ENCODE measurements at places on chromosomes 7 and 10.

GRCh38 chr10:92574548-92575261, 812 bp upstream of the IDE start:
- DNase-seq: peak; percentile 27

GRCh38 chr10:46327685-46328084, 40.9 kb downstream of the ANTXRL start:
- no peak for DNase-seq

DNA sequence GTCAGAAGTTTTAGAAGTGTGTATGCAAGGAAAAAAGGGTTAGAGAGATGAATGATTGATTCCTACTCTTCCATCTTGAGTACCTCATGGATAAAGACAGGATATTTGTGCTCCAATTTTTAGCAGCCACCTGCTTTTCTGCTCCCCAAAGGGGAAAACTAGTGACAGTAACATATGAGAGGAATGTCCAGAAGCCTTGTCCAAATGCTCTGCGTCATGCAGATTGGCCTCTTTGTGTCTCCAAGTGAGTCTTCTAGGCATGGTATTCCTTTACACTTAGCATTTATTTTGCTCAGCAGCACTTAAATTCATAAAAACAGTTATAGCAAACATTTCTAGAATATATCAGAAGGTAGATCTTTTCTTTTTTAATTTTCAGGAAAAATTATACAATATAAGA, 306.8 kb downstream of the CNTNAP2 start:
- no peak for DNase-seq

GRCh38 chr10:77240706-77241349, 396.8 kb downstream of the KCNMA1 start:
- no peak for DNase-seq

DNA sequence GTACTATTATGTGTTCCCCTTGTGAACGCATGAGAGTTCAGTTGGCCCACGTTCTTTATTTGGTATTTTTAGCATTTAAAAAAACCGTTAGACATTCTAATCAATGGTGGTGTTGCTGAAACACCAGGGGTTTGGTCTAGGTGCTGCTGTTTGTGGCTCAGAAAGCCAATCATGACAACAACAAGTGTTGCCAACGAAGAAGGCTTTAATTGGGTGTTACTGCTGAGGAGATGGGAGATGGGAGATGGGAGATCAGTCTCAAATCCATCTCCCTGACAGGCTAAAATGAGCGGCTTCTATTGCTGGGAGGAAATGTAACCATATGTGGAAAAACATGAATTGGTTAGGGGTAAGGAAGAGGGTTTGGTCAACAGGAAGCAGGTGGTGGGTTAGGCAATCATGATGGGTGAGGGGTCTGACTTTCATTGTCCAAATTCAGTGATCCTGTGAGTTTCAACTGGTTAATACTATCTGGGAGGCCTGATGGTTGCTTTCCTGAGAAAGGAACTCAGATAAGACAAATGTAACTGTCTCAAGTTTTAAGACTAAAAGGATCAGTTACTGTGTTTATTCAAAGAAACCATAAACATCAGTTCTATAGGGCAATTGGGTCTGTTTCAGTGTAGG, 4.6 kb upstream of the ZNF425 start:
- no peak for DNase-seq

- no peak for DNase-seq
Observed at GRCh38 chr7:155394413-155394812, 63.5 kb upstream of the EN2 start.

DNA sequence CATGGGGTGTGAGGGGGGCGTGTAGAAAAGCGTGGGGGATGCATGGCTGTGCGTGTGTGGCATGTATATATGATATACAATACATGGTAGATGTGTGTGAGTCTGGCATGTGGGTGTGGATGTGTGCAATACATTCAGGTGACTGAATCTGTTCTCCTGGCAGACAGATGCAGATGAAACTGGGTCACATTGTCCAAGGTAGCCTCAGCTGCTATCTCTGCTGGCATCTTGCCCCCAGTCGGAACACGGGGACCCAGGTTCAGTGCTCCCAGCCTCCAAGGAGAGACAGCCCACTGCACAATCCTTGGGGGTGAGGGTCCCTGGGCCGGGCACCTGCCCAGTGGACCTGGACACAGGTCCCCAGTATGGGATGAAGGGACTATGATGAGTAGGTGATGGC, 12.4 kb upstream of the SRRM3 start:
- DNase-seq: no peak

DNA sequence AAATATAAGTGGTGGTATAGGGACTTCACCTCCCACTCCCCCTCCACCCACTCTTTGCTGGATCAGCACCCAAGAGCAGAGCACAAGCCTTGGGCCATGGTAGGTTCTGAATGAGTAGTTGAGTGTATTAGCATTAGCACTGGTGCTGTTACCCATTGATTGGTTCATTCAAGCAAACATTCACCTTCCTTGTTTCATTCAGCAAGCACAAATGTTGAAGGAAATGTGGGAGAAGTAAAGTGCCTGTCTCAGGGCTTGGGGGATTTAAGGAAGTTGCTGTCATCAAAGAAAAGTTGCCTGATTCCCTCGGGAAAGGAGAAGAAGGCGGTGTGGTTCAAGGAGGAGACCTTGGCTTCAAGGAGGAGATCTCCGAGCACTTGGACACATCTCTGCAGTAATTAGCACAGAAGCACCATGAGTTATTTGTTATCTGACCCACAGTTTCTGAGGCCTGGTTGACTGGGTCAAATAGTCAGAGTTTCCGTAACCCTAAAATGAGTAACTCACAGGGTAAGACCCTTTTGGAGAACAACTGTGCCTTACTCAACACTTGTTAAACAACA, 17.3 kb downstream of the IL2RA start:
- no peak for DNase-seq

GRCh38 chr10:32955299-32955772, 2.7 kb downstream of the ITGB1 start:
- no peak for DNase-seq

DNA sequence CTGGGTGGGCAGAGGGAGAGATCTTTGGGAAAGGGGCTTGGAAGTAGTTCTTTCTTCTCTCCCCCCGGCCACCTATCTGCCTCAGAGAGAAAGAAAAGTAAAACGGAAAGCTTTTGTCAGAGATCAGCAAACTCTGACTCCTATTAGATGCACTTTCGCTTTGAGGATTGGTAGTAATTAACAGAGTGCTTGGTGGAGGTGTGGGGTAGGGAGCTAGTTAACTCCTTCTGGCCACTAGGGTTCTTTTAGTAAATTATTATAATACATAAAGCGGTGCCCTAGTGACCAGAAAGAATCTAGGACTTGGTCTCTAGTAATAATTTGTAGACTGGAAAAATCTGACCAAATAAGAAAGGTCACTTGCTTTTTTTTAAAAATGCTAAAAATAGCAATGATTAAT, 54.6 kb downstream of the CPVL start:
- no peak for DNase-seq

GRCh38 chr7:121187676-121188075, 141.1 kb upstream of the WNT16 start:
- DNase-seq: no peak

DNA sequence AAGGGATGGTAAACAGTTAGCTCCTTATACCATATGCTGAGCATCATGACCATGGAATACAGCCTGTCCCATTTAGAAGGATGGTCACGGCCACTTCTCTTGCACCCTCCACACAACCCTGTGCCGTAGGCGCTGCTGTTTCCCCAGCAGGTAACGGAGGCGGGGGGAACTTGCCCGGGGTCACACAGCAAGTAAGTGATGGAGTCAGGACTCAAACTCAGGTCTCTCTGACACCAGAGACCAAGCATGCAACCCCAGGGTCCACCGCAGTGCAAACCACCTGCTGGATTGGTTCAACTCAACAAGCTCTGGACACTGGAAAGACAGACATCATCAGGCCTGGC, 71.6 kb downstream of the ZRANB1 start:
- DNase-seq: no peak

DNA sequence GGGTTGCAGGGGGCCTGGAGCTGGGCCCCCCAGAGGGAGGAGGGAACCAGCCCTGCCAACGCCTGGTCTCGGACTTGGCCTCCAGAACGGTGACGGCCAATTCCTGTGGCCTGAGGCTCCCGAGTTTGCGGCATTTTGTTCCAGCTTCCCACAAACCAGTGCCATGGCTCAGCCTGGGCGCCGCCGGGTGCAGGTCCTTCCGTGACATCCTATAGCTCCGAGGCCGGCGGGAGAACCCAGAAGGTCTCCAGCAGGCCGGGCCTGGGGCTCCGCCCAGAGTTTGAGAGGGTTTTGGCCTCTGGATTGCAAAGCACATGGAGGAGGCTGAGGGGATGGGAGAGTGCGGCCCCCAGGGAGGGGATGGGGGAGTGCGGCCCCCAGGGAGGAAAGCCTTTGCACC, 92.6 kb downstream of the UNCX start:
- no peak for DNase-seq

DNA sequence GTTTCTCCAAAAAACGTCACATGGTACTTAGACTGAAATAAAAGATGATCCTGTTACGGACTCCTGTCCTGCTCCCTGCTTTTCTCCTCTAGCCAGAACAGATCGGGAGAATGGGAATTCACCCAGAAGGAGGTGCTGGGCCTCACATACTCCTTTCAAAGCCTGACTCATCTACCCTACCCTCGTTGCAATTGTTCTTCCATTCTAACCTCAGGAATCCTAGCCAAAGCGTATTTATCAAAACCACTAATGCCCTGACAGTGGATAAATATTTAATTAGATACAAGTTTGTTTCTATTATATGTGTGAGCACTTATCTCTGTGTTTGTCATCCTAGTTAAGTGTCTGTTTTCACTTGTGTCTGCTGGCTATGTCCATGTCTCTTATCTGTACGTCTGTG, 21.7 kb downstream of the ZCWPW1 start:
- DNase-seq: no peak
